ENCODE measurements at places on chromosomes 1 and 21.
A peak's percentile ranks its signal among the peaks of the same experiment; 100 is the strongest.

DNA sequence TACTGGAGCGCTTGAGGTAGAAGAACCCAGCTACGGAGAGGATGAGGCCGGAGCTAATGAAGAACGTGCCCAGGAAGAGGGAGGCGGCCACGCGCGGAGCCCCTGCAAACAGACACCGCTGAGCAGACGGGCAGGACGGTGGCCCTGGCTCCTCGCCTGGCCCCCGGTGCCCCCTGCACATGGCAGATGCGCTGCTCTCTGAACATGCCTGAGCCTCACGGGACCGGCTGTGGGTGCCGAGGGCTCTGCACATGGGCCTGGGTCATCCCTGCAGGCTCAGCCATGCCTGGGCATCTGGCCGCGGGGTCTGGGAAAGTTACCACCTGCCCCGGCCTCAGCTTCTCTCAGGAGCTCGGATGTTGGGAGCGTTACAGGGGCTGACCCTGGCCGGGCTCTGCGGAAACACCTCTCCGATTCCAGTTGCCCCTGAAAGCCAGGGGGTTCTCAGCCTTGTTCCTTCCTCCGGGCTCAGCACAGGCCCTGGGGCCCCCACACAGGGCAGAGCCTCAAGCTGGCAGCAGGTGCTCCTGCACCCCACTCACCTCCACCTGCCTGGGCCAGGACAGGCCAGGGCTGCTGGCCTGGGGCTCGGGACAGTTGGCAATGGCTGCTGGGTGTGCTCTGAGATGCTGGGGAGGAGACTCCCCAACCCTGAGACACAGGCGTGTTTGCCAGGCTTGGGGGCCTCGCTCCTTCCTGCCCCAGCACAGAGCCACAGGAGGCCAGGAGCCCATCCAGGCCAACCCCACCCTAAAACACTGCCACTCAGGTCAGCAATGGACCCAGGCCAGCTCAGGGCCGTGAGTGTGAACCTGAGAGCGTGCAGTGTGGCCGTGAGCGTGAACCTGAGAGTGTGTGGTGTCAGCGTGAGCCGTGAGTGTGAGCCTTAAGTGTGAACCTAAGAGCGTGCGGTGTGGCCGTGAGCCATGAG lies 12.1 kb upstream of the RNF223 start:
- no peak for DNase-seq

GRCh38 chr1:183567584-183567983 lies 22.7 kb downstream of the NCF2 start:
- DNase-seq, result peak; percentile 44

DNA sequence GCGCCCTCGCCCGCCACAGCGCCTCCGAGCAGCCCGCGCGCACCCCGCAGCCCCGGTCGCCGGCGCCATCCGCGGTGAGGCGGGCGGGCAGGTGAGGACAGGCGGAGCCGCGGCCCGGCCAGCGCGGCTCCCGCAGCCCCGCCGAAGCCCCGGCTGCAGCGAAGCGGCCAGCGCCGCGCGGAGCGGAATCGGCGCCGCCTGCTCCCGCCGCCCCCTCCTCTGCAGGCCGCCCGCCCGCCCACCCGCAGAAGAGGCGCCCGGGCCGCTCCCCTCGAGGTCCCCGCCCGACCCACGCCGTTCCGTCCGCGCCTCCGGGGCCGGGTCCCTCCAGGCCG lies 1.3 kb downstream of the PRDM16 start:
- DNase-seq, result no peak

- DNase-seq, result no peak
These were observed 102.5 kb upstream of the ATP1B1 start for GRCh38 chr1:169003864-169004516.

DNA sequence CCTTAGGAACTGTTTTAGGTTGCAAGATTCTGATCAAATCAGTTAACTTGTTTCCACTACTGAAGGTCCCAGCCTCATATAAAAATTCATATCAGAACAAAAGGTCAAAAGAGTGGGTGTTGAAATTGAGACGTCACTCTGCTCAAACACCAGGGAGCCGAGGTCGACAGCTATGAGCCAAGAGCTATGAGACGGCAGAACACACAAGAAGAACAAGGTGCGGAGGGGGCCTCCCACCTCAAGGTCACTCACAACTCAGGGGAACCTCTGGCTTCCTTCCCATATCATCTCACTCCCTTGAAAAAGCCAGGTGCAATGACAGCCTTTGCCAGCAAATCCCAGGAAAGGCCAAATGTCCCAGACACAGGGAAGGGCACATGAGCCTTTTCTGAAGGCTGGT lies 749 bp downstream of the SEC16B start:
- no peak for DNase-seq

GRCh38 chr1:41704196-41704595 lies 214.5 kb downstream of the HIVEP3 start:
- DNase-seq, result no peak

GRCh38 chr1:51906306-51907078 lies 28.0 kb upstream of the NRDC start:
- no peak for DNase-seq

DNA sequence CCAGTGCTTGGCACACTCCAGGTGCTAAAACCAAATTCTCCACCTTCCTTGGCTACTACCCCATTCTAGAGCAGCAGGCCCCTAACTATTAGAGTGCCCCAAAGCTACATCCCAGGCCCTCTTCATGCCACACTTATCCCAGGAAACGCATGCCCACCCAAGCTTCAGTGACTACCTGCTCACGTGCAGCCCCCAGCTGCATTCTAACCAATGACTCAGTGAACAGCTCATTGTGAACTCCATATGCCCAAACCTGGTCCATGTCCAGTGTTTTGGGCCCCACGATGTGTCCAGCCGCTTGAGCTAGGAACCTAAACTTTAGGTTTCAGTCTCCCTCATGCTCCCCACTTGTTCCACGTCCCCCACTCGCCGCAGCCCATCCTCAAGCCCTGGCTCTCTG lies 41.5 kb downstream of the NKAIN1 start:
- no peak for DNase-seq

GRCh38 chr1:34478515-34479076 lies 276.3 kb upstream of the GJB5 start:
- DNase-seq, result no peak

DNA sequence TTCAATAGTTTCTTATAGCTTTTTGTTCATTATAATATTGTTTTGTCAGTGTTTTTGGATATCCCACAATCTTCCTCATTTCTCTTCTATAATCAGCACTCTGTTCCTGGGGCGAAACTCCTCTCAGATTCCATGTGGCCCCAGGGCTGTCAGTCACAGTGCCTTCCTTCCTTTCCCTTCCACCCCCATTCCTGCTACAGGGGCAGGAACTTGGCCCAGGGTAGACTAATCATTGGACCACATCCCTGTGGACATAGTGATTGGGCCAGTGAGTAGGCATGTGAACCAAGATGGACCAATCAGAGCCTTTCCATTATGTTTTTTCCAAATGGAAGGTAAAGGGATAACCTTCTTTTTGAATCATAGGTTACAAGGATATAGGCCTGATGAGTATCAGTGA lies 78.3 kb downstream of the PGM1 start:
- no peak for DNase-seq
